Renal cortical epithelial cell (primary cell): ENCODE measurements at places on chromosomes 4 and X.

DNA sequence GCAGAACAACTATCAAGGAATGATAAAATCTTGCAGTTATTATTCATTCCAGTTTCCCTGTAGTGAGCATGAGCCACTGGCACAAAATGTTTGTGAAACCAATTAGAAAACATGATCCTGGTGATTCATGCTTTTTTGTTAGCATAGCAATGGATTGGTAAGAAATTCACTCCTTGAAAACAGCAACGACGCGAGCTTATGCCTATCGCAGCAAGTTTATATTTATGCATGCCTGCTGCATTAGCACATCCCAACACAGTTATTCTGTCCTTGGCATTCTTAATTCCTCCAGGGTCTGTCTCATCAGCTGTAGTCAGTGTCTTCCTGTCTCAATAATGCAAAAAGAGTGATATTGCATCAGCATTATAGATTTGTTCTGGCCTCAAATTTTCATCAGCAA lies 975.9 kb downstream of the STIM2 start:
- DNase-seq = no peak

DNA sequence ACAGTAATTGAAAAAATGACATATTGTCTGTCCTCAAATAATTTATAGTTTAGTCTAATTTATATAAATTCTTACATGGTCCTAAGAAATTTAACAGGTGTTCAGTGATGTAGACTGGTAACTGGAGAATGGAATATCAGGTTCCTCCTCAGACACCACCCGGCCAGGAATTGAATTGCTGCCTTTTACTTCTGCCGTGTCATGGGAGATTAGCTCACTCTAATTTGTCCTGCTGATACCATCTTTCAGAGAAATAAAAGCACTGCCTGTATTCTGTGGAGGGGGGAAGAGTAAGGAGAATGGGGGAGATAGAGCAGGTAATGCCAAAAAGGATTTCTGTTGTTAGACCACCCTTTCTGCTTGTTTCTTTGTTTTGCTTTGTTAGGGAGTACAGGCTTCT lies 125.2 kb upstream of the KLHL4 start:
- DNase-seq = no peak

DNA sequence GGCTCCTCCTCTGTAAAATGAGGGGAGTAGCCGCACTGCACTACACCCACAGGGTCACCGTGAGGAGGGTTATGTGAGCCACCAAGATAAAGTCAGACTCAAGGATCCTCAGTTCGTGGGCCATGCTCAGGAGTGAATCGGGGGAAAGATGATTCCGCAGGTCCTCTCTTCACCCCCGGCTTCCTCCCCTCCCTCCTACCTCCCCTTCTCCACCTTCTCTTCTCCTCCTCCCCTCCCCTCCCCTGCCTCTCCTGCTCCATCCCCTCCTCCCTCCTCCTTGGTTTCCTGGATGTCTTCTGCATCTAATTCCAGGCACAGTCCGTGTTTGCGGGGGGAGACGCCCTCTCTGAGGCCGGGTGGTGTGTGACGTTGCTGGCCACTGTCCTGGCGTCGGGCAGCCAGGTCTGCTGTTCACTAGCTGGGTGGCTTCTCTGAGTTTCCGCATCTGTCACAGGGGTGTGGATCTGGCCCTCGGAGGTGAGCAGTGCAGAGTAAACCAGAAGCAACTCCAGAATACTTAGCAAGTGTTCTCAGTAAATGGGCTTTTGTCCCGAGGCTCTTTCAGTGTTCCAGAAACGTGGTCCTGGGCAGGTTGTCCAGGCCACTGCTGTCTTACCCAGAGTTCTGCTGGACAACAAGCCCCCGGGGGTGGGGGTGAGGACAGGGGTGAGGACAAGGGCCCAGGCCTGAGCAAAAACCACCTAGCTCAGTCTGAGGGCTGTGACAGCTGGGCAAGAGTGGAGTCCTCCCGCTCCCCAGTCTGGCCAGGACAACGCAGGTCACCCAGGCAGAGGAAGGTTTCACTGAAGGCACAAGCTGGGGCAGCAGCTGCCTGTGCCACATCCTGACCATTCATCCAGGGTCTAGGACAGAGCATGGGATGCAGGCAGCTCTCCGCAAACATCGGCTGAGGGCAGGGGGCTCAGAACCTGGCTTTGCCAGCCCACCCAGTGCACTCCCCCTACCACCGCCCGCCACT lies 92.4 kb downstream of the PPP2R2C start:
- DNase-seq = no peak

DNA sequence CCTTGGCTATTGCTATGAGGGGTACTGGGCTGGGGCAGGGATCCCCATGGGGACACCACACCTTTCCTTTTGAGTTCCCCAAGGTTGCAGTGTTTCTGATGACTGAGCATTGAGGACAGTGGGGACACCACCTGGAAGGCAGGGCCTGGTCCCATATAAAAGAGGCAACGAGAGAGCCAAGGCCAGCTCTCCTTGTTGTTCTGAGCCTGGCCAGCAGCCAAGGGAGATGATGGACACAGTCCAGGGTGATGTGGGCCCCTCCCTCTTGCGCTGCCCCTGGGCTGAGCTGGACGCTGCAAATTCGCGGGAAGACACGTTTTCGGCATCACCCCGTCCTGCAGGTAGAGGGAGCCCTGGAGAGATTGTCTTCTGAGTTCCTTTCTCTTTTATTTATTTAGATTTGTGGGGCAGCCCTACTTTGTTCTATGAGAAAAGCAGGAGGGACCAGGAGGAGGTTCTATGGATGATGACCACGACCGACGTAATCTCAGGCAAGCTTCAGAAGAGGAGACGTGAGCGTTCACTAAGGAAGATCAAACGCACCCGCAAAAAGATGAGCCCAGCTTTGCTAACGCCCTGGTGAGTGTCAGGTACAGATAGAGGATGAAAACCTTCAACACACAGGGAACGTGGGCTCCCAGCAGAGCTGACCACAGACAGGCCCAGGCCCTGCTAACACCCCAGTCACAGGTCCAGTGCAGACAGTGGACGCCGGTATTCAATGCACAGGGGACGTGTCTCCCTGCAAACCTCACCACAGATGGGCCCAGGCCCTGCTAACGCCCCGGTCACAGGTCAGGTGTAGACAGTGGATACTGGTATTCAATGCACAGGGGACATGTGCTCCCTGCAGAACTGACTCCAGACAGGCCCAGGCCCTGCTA lies 97.4 kb downstream of the SHOX start:
- no peak for DNase-seq

- DNase-seq = no peak
Observed at GRCh38 chr4:88280228-88280795, 4.0 kb downstream of the PPM1K start.

DNA sequence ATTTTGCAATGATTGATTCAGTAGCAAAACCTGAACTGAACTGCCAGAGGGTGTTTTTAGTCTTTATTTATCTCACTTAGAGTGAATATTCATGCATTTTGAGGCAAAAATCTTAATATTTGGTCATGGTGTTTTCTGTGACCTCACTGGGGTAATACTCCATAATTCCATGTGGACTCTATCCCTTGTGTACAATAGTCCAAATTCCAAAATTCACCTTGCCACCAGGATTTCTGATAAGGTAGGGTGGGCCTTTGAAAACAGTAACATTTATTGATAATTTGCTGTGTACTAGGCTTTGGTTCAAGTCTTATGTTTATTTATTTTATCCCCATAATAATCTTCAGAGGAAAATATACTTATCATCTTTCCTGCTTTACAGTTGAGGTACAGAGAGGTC lies 68.4 kb upstream of the PDE5A start:
- DNase-seq = no peak
